ENCODE measurements at places on chromosomes 16 and 17.

GRCh38 chr17:66714046-66715023, 120.6 kb upstream of the CACNG5 start:
- no peak for DNase-seq

GRCh38 chr17:31158746-31159377, 64.1 kb downstream of the NF1 start:
- no peak for DNase-seq

- no peak for DNase-seq
Observed at GRCh38 chr16:24062270-24062817, 193.8 kb upstream of the CACNG3 start.

DNA sequence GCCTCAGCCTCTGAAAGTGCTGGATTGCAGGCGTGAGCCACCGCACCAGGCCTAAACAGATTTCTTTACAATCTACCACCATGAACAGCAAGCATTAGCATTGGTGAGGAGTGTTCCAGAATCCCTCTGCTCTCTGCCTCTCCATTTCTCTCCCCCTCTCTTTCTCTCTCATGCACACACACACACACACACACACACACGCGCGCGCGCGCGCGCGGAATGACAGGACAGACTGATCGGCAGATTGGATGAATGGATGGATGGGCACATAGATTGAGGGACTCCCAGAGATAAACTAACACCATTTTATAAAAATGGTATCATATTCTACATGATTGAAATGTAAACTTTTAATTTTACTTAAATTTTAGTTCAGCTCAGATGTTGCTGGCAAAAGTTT, 3.3 kb downstream of the CARD14 start:
- DNase-seq, result no peak

DNA sequence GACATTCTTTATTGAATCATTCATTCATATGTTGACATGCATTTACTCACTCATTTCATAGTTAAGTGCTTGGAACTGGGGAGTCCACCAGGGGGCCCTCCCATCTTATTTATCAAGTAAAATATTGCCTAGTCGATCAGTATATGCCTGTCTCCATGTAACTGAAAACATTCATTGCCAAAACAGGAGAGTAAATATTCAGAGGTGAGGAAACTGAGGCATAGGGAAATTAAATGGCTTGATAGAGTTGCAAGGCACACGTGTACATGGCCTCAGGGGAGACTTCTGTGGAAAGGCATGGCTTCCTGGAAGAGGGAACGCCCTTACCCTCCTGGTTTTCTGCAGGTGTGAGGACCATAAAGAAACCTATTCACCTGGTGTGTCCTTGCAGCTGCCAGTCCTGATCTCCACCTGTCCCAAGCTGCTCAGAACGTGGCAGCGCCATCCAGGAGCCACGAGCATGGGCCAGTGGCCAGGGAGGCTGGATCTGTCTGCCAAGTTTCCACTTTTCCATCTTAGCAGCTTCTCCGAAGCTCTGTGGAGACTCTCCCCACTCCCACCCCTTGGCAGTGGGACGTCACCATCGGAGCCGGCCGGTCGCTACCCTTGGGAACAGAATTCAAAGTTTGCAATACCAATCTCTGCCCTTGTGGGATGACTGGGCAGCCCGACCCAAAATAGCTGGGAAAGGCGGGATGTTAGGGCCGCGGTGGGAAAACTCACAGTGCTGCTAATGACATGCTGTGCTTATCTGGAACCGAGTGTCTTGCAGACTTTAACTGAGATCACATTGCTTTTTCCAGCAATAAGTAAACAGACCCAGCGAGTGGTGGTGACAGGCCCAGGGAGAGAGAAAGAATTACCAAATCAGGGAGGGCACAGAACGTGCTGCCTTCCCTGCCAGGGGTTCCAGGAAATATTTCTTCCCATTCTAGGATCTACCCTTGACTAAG, 4.1 kb upstream of the C1QTNF1 start:
- peak; percentile 88 for DNase-seq

GRCh38 chr17:47621293-47622179, 28.2 kb upstream of the KPNB1 start:
- peak; percentile 88 for DNase-seq

All from fibroblast of the aortic adventitia (primary cell).